NCI-H1417 treated with DMSO at 0.1 percent for 48 hours (cell line): ENCODE measurements at places on chromosomes 7 and 10.
A peak's percentile ranks its signal among the peaks of the same experiment; 100 is the strongest.

GRCh38 chr7:151869455-151869854 lies 7.5 kb downstream of the PRKAG2 start:
- DNase-seq: no peak

DNA sequence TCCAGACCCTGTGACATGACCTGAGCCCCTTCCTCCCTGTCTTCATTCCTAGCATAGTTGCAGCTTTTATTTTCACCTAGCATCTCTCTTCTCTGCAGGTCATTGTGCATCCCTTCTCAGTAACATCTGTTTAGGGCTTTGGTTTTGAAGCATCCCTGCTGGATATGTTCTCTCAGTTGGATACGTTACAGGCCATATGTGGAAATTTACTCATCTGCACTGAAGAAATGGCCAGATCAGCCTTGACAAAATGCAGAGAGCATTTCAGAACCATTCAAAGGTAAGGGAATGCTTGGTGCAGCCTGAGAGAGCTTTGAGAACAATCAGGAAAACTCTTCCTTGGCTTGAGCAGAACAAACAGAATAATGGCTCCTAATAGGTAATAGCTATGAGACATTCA lies 647.0 kb downstream of the KCNMA1 start:
- DNase-seq: no peak

- DNase-seq: no peak
These were observed 37.6 kb downstream of the JAKMIP3 start for GRCh38 chr10:132103116-132103910.

GRCh38 chr10:12614177-12614995 lies 265.0 kb downstream of the CAMK1D start:
- DNase-seq: no peak

DNA sequence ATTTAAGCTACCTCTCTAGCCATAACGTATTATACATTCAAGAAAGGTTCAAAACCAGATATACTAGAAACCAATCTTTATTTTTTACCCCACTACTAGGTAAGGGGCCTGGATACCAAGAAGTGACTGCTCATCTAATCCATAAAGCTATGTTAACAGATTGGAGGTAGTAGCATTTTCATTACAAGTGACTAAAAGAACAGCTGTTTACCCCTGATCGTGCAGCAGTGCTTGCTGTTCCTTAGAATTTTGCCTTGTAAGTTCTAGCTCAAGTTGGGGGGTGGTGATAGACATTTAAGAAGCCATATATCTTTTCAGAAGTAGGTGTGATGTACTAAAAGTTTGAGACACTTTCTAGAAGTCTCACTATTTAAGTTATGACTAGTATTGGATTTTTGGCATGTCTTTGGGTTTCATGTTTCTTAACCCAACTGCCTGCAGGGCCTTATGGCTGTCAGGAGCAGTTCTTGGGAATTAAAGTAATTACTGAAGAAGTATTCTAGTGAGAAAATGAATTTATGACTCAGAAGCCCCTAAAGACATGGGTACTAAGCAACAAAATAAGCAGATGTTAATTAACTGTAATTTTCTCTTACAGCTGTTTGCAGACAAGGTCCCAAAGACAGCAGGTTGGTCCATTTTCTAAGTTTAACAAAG lies 2.3 kb downstream of the PPIA start:
- no peak for DNase-seq

DNA sequence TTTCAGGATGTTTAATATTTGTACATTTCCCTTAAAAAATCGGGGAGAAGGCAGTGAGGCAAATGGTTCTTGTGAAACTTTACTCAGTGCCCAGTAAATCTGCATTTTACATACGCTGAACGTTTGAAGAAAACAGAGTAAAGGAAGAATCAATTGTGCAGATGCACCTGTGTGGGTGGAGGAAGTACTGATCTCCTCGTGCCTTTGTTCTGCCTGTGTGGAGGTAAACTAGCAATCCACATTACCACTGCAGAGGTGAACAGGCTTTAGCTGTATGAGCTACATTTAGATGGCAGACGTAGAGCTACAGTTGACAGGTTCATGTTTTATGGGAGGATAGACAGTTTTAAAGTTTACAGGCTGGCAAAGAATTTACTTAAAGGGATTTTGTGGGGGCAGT lies 62.7 kb upstream of the VIPR2 start:
- no peak for DNase-seq

DNA sequence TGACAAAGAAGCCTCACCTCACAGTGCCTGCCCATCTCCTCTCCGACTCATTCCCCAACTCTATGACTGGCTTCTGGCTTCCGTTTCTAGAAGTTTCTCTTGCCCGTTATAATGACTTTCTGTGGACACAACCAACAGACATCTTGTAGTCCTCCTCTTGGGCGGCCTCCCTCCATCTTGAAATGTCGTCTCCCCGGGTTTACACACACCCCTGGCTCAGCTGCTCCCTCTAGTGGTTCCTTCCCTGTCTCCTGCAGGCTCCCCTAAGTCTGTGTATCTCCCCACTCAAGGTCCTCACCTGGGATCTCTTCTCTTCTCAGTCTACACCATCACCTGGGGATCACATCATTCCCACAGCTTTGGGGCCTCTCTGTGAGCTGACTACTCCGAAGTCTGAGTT lies 123.4 kb upstream of the NEBL start:
- DNase-seq: no peak

DNA sequence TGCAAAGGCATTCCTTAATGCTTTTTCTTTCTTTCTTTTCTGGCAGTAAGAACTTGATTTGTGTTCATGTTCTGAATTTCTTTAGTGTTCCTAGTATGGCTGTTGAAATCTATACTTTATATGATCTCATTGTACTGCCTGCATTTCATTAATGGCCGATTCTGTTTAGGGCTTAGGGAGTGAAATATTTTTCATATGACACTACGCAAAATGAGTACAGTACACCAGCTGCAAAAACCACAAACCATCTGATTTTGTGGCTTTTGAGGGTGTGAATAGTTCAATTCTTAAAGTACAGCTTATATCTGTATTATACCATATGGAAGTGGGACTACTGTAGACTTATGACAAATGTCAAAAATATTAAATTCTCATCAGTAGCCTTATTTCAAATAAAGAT lies 69.1 kb upstream of the FOXP2 start:
- no peak for DNase-seq

- DNase-seq: no peak
These were observed 25.7 kb downstream of the MYOF start for GRCh38 chr10:93456480-93456879.

GRCh38 chr7:36986948-36987724 lies 262.8 kb upstream of the AOAH start:
- DNase-seq: no peak

DNA sequence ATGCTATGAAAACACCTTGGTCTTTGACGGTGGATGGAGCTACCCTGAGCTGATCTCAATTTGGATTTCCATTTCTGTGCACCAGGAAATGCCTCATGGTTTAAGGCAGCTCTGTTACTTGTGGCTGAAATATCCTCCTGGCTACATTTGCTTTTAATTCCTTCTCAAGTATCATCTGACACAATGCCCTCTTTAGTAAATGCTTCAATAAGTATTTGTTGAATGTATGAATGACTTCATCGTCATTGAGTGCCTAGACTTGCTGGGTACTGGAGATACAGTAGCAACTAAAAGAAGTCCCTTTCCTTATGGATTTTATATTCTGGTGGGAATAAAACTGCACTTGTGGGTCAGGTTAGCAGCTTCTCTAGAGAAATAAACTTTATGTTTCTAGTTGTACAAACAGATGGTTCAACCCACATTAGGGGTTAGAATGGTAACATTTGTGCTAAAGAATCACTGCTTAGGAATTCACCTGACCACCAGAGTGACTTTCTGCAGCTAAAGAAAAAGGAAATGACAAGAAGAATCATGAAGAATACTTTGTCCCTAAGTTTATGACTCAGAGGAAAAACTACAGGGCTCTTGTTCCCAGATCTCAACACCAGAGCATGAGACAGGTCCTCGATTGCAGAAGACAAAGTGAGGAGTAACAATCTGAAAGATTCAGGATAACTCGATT lies 21.8 kb upstream of the SMNDC1 start:
- DNase-seq: no peak

- DNase-seq: no peak
These were observed 170.6 kb upstream of the GRB10 start for GRCh38 chr7:50953303-50953702.

GRCh38 chr7:99054781-99055180 lies 89.1 kb downstream of the SMURF1 start:
- no peak for DNase-seq

DNA sequence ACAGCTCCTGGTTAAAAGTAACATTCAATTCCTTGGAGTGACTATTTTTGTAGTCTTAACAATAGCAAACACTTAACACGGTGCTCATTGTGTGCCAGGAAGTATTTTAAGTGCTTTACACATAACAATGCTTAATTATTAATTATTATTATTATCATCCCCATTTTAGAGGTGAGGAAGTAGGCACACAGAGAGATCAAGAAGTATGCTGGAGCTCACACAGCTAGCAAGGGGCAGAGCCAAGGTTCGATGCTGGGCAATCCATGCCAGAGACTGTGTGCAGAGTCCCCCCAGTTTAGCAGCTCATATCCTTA lies 48.2 kb upstream of the SMNDC1 start:
- no peak for DNase-seq

GRCh38 chr7:76065016-76065612 lies 17.2 kb downstream of the MDH2 start:
- DNase-seq: no peak

DNA sequence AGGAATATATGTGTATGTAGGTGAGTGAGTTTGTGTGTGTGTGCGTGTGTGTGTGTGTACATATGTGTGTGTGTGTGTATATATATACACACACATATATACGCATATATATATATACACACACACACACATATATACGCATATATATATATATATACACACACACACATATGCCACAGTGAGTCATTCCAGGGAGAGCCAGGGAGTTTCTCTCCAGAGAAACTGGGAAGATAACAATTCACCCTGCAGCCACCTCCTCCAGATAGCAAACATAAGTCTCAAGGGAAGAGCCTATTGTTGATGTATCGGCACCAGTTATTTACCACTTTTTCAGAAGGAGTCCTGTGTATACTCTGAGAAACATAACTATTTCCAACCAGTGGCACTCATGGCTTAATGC lies 102.3 kb upstream of the STK17A start:
- DNase-seq: no peak

GRCh38 chr7:51325261-51325676 lies 8.7 kb upstream of the COBL start:
- no peak for DNase-seq

- DNase-seq: no peak
These were observed 13.8 kb upstream of the PPIF start for GRCh38 chr10:79333513-79333912.

- DNase-seq: no peak
These were observed 190.5 kb downstream of the TMEM26 start for GRCh38 chr10:61262486-61263261.

DNA sequence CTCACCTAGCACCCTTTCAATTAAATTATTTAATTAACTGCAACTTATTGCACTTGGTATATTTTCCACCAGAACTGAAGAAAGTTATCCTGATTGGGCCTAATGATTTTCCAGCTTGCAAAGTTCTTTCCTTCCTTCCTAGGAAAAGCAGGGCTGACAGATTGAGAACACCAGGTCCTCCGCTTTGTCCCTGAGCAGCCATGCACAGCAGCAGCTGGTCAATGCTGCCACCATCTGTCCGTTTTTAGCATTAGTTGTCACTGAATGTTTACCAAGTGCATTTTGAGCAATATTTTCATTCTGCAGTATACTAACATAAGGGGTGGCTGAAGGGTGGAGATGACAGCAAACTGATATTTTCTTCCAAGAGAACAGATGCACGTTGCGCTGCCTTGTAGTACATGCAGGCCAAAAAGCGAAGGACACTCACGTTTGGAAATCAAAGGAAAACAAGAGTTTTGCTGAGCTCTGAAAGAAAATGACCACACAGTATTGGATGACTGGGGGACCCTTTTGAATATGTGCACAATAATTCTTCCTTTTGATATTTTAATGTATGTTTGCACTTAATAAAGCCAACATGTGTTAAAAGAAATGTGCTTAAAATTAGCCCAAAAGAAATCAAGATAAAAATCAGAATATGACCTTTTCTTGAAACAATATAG lies 248.8 kb upstream of the PTN start:
- DNase-seq: peak; percentile 16

DNA sequence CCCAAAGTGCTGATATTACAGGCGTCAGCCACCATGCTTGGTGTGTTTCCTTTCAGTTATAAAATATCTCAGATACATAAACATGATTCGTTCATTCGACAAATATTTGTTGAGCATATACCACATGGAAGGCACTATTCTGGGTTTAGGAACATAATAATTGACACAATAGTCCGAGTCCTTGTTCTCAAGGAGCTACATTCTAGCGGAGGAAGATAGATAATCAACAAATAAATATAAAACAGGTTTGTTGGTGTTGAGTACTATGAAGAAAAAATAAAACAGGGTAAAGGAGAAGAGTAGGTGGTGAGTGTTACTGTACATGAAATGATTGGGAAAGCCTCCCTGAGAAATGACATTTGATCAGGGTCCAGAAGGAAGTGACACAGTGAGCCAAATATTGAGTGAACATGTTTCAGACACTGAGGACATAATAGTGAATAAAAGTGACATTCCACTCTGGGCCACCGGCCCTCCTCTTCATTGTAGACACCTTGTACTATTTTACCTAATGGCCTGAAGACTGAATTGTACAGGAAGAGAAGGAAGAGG lies 6.9 kb upstream of the HILPDA start:
- no peak for DNase-seq

DNA sequence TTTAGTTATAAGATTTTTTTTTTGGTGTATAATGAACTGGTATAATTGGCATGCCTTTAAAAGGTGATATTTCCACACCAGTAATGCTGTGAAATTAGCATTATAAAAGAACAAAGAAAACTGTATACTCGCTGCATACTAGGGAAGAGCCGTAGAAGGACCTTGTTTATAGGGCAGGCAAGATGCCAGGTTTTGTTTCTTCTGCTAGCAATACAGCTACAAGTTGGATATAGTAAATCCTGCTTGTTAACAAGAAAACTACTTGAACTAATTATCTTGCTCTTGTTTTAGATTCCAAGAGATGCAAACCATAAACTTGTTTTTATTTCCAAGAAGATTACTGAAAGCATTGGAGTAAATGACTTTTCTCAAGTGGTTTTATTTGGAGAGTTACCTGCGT lies 1.9 kb downstream of the DNAH11 start:
- no peak for DNase-seq

DNA sequence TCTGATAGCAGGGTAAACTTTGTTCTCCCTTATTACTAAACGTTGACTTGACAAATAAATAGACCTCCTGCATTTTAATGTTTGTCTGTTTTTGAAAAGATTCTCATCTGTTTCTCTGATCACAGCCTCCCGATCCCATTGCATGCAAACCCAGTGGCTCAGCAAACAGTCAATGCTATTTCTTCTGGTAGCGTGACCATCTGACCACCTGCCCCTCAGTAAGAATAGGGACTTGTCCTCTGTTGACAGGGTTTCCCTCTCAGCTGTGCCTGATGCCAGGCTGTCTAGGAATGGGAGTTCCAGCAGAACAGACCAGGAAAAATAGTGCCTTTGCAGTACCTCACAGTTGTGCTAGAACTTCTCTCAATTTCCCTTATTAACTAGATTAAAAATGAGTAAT lies 40.7 kb upstream of the EBLN1 start:
- no peak for DNase-seq
